ENCODE measurements at places on chromosomes 3 and 15.

DNA sequence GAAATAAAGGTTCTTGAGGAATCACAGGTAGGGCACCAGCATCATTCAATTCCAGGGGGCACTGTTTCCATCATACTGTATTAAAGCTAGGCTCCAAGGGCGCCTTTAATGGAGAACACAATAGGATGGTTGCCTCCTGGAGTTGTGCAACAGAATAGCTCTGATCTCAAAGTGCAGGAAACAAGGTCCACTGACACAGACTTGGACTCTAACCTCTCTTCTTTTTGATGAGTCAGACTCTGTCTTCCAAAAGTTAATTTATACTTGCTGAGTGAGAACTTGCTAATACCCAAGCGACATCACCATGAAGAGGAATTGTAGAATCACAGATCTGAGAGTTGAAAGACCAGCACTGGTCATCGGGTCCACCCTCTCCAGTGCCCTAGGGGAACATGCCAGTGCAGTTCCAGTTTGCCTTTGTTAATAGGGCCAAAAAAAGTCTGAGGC, 94.4 kb upstream of the PHLDB2 start:
- DNase-seq = no peak

DNA sequence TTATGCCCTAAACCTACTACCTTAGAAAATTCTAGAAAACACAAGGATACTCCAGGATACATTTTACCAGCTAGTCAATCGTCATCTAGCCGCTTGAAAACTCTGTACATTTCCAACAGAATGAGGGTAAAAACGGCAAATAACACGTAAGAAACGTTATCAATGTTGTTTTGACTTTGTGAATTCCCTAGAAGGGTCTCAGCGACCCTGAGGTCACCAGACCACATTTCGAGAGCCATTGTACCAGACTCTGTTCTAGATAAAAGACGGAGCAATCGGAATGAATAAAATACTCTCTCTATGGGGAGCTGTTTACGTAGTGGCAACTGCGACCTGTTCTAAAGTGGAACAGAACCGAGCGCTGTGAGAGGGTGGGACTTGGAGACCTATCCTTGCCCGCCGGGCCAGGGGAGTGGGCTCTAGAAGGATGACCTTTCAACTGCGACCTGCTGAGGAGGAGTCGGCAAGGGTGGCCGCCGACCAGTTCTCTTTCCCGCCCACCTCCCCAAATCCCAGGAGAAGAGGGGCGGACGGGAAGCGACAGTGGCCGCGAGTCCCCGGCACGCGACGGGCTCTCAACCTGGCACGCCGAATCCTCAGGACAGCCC, 778 bp upstream of the AP4E1 start:
- DNase-seq = peak; percentile 16

- DNase-seq = no peak
These were observed 36.0 kb downstream of the ZDHHC19 start for GRCh38 chr3:196175116-196175625.

DNA sequence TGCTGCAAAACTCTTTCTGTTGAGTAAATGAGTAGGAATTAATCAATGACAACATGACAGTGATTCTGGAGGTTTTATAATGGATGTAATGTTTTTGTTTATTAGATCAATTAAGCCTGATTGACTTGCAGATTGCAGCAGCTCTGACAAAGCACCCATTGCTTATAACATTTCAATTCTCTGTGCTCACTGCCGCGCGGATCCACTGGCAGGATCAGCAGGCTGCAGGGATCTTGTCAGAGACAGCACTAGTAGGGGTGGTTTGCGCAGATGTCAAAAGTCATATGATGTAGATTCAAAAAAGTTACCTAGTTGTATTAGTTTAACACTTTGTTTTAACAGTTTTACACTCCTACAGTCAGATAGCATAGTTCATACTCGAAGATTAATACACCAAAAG, 93.4 kb downstream of the MBNL1 start:
- DNase-seq = no peak

GRCh38 chr15:89555768-89556167, 19.5 kb upstream of the TICRR start:
- no peak for DNase-seq

- DNase-seq = no peak
These were observed 299.8 kb upstream of the THBS1 start for GRCh38 chr15:39281094-39281493.

DNA sequence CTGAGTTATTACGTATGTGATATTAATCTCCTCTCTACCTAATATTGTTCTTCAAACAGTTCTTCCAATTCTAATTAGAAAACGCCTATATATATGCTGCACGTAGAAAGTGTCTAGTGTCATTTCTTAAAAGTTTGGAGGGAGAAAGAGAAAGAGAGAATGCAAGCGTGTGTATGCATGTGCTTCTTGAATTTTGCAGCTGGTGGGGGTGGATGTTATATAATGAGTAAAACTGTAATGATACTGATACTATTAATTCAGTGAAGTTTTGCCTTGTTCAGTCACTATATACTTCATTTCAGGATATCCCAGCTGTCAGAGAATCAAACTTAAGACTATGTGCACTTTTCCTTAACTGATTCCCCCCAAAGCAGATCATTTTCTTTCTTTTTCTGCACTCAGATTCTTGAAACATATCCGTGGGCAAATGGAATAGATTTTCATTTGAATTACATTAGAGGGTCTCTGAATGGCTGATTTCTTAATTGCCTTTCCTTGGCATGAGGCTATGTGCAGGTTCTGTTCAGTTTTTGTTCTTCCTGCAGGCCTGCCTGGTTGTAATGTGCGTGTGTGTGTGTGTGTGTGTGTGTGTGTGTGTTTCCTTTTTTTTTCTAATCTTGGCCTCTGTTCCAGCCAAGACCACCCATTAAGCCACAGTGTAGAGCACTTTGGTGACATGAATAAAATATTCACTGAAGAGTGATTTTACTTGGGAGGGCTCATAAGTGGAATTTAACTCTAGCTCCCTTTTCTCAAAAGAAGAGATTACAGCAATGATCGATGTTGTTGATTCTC, 617.5 kb downstream of the RBMS3 start:
- no peak for DNase-seq

DNA sequence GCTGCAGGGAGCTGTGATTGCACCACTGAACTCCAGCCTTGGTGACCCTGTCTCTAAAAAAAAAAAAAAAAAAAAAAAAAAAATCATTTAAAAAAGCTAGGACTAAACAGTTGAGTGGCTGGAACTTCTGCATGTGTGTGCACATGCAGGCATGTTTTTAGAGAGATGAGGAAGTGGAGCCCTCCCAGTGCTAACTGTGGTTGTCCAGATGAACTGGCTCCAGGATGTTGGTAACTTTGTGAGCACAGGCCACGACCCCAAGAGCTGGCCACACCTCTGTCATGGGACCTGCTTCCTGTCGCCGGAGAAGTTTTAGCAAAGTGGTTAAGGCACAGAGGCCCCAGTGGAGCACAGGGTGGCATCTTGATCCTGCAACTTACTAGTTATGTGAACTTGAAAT, 27.0 kb downstream of the CHCHD6 start:
- DNase-seq = no peak

GRCh38 chr3:143269741-143270140, 150.2 kb downstream of the CHST2 start:
- DNase-seq = no peak

DNA sequence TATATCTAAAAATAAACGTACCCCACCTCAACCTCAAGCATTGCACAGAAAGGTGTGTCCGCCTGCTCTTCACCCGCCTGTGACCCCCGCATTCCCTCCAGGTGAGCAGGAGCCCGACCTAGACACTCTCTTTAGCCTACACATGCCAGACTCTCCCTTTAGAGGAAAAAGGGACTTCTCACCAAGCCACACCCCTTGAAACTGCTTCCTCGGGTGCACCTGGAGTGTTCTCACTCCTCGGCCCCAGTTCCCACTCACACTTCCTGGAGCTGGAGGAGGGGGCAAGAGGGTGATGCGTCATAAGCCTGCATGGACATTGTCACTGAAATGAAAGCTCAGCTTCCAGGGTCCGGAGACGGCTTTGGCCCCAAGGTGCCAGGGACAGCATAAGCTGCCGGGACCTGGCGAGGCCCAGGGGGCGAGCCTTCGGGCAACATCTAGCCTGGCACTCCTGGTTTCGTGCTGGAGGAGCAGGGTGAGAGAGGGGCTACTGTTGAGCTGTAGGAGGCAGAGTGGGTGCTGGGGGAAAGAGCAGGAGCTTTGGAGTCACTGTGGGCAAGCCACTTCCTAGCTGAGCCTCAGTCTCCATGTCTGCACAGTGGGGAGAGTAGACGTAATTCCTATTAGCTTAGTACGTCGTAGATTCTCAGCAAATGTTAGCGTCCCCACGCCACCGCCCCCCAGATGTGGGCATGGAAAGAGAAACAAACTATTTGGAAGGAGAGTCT, 9.8 kb upstream of the MUC4 start:
- no peak for DNase-seq

DNA sequence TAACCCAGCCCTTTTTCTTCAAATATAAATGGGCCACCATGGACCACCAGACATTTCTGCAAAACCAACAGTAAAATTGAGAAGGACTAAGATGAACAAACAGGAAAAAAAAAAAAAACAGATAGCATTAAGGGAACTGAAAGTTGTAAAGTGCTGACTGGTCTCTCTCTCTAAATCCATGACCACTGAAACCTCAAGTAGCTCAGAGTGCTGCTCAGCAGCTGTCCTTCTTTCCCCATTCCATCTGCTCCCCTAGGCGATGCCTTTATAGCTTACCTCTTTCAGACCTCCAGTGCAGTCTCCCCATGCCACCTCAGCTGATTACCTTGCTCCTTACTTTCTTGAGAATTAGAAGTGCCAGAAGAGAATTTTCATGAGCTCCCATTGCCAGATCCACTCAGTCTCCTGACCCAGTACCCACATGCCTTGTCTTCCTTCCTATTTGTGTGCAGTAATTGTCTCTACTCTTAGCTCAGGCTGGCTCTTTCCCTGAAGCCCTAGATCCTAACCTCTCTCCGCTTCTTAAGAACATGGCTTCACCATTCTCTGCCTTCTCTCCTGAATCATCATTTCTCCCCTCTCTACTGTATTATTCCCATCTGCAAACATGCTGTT, 23.9 kb upstream of the XIRP1 start:
- no peak for DNase-seq

DNA sequence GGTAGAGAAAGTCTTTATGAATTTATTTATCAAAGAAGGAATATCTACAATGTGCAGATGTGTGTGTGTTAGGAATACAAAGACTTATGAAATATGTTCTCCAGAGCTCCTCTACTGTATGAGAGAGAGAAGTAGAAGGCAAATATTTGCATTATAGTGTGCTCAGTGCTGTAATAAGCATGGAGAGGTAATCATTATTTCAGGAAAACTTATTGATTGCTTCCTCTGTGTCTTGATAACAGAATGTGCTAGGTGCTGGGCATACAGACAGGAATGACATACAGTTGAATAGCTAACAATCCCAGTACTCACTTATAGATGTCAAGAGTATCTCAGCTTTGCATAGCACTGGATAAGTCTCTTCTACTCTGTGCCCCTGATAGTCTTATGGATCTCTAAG, 30.2 kb downstream of the ATG7 start:
- no peak for DNase-seq

DNA sequence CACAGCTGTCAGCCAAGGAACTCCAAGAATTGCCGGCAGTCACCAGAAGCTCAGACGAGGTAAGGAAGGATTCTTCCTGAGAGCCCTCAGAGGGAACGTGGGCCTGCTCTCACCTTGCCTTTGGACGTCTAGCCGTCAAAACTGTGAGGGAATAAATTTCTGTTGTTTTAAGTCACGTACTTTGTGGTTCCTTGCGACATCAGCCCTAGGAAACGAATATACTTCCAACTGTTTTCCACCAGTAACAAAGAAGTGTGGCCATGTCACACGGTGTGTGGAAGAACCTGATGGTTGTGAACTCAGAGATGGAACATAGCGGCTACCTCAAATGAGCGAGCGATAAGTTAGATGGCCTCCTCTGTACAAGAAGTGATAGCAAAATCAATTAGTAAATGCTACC, 41.0 kb upstream of the B3GNT5 start:
- no peak for DNase-seq

DNA sequence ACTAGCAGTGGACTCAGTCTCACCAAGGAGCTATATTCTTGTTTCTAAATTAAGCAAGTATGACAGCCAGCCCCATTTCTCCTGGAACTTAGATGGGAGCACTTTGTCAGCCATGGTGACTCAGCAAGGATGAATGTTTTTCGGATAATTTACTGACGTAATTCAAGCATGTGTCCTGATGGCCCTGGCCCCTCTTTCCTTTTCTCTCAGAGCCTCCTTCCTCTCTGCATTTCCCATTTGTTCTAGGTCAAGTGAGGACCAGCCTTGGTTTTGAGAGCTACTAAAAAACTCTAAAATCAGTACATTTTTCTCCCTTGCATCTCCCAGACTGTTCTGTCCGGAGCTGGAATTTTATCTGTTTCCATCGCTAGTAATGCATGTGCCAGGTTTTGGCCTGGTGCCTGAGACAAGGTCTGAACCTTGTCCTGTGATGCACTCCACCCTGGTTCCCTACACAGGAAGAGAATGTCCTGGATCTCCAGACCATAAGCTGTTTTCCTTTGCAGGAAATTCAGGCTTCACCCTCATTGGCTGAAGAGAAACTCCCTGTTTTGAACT, 256.6 kb upstream of the ROPN1 start:
- DNase-seq = no peak

DNA sequence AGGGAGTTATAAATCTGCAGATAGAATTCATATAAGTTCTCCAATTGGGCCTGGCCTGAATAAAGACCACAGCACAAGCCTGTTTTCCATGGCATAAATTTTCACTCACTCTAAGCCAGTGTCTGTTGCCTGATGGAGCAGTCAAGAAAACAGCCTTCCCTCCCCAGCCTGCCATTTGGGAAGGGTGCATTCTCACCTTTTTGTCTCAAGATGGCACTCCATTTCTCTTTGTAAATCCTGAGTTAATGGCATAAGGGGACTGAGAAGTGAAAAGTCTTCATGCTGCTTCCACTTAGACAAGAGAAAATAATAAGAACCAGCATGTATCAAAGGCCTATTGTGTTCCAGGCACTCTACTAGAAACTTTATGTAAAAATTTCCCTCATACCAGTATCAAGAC, 115.6 kb upstream of the MANF start:
- DNase-seq = no peak

DNA sequence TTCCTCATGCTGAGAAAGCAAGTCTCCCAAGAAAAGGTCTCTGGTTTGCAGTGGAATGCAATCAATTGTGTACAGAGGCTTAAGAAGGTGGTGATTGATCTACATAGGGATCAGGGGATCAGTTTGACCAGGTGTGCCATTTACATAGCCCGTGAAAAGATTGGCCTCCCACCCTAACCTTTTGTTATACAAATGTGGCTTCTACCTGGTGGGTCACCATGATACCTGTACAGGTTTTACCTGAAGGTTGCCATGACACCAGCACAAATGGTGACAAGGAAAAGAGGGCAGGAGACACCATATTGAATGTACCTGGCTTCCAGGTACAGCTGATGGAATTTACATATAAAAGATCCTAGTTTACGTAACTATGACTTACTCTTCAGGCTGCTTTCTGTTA, 25.5 kb upstream of the TEX55 start:
- no peak for DNase-seq

GRCh38 chr15:55721554-55722185, 21.3 kb downstream of the PRTG start:
- DNase-seq = no peak

- no peak for DNase-seq
These were observed 4.8 kb upstream of the RHOV start for GRCh38 chr15:40878785-40879184.

- DNase-seq = no peak
These were observed 21.2 kb downstream of the PRKAR2A start for GRCh38 chr3:48826451-48826850.

- DNase-seq = no peak
These were observed 317.2 kb upstream of the PROK2 start for GRCh38 chr3:72102112-72102616.
